Central memory CD4-positive, alpha-beta T cell (primary cell): ENCODE measurements at places on chromosomes 11 and 22.

- DNase-seq = no peak
These were observed 469.9 kb downstream of the MN1 start for GRCh38 chr22:27331526-27332281.

- DNase-seq = no peak
These were observed 43.0 kb downstream of the BTG4 start for GRCh38 chr11:111469200-111469599.

DNA sequence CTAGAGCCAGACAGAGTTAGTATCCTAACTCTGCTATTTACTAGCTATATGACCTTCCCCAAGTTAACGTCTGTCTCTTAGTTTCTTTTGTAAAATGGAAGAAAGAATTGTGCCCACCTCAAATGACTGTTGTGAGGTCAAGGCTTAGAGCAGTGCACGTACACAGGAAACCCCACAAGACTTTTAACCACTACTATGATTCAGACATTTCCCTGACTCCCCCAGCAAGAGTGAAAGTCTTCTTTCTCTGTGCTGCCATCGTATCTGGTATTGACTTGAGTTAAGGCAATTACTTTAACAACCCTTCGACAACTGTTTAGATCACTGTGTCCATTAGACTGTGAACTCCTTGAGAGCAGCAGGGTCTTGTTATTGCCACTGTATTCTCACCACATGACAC is 2.6 kb upstream of the OR52W1 start:
- no peak for DNase-seq

GRCh38 chr11:78474451-78474850 is 56.8 kb upstream of the GAB2 start:
- DNase-seq = no peak

DNA sequence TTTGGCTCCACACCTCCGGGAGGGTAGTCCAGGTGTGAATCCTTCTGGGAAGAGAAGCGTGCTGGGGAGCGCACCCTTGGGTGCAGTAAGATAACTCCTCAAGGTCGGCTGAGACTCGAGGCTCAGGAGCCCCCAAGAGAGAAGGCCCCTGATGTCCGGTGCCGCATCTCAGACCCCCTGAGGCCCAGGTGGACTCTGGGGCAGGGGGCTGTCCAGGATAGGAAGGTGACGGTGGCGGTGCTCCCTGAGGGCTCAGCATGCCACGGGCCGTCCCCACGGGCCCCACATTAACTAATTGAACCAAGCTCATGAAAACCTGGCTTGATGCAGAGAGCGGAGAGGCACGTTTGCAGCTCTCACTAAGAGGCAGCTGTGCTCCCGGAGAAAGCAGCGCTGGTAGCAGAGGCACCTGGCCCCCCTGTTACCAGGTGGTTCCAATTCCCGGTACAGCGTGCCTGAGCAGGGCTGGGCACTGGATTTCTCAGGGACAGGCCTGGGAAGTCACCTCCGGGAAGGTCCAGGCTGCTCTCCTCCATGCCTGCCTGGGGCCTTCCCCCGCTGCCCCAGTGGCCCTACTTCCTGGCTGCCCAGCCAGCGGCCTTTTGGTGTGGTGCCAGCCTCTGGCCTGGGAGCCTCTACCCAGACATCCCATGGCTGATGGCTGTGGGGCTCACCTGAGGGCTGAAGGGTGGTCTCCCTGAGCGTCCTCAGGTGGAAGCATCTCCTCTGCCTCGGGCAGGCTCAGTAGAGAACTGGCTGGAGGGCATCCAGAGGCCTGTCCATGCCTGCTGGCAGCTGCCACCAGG is 1.1 kb downstream of the KCNQ1 start:
- DNase-seq = no peak

GRCh38 chr11:114215871-114216795 is 80.1 kb upstream of the NNMT start:
- DNase-seq = no peak

- DNase-seq = no peak
These were observed 93.2 kb downstream of the FAR1 start for GRCh38 chr11:13761716-13762115.

DNA sequence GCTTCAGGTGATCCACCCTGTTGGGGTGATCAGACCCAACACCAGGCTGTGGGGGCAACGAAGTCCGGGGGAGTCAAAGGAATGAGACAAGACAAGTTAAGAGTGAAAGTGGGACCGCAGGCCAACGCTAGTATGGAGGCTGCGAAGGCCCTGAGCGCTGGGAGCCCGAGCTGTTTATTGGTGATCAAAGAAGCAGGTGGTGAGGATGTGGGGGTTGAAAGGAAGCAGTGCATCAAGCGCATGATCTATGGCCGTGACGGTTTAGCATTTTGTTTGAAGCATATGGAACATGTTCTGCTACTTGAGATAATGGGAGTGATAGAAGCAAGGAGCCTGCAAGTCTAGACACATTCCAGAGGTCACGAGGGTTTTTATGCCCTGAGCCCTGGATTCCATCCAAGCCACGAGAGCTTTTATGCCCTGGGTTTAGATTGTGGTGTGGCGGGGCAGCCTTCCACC is 49.5 kb downstream of the MCHR1 start:
- DNase-seq = peak; percentile 83

- no peak for DNase-seq
These were observed 40.5 kb downstream of the SIK3 start for GRCh38 chr11:117057727-117058126.

GRCh38 chr22:25193130-25193529 is 6.5 kb upstream of the CRYBB3 start:
- no peak for DNase-seq

DNA sequence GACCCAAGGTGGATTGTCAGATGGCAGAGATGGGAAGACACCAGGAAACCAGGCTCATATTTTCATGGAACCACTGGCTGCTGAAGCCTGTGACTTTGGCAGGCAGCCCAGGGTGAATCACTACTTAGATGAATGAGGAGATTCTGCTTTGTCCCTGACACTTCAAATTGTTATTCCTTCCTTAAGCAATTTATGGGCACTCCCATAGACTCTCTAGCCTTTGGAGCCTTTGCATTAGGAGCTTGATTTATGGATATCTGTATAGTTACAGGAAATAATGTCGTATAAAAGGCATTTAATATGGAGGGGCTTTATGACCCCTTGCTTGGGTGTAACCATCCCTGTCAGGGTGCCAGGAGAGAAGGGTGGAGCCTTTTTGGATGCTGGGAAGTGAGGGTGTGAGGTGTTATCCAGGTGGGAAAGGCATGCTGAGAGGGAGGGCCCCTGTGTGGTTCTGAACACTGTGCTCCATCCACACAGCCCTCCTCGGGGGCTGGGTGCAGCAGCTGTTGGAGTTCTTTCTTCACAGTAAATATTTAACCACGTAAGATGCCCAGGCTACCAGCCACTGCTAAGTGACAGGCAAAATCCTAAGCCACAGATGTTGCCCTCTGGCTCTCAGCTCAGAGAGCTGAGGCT is 35.3 kb downstream of the IL18 start:
- DNase-seq = no peak

DNA sequence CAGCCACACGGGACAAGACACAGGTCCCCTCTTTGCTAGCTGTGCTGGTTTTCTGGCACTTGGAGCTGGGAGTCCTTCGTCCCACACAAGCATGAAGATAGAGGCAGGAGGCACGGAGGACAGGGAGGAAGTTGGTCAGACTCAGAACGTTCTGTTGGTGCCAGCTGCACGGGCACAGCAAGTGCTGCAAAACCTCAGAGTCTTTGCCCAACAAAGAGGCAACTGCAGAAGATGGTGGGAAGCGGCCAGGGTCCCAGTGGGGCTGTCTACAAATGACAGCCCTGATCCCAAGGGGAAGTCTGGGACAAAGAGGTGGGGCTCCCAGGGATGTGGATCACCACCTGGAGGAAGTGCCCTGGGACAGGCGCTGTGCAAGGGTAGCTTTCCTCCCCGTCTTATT is 9.4 kb upstream of the OSM start:
- DNase-seq = no peak

- DNase-seq = no peak
These were observed 87.3 kb downstream of the SIK3 start for GRCh38 chr11:117010808-117011540.

GRCh38 chr11:105034813-105035620 is at the start of gene CASP1:
CASP1 (minus strand) TSS chr11:105035144; CDS start chr11:105035113, 31 bp downstream.
- DNase-seq = peak; percentile 36

GRCh38 chr11:3074912-3075589 is 17.8 kb upstream of the CARS1 start:
- no peak for DNase-seq

DNA sequence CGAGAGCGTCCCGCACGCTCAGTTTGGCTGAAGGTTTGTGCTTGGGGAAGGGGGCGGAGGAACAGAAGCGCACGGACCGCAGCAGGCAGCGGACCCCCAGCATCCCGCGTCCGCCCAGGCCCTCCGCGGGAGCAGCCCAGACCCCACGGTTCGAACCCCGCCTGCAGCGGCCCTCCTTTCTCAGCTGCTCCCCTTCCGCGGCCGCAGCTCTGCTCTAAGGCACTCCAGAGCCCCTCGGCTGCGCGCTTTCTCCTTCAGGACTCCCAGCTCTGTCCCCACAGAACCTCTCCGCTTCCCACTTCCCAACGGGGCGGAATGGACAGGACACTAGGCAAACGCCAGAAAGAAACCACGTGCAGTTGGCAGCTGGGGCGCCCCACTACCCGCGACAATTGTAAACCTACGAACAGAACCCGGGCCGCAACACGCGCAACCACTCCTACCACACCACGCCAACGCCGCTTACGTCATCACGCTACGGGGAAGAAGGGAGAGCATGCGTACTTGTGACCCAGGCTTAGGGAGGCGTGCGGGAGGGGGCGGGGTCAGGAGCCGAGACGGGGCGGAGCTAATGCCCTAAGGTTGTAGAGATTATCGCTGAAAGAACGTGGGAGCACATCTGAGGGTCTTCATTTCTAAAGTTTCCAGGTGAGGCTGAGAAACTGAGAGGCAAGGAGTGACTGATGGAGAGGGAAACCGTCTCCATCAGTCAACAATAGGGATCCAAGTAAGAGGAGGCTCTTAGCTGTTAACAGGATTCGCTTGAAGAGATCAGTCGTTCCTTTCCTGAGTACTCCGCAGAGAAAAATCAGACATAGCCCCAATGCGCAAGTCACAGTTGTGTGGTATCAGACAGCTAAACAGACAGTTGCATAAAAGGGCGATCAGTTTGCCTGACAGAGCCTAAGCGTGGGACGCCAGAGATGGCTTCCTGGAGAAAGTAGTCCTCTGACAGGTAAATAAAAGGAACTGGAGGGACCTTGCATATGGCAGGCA is at the start of gene NARS2:
Gene NARS2 (minus strand): TSS at position 479 of the 996 bp plus-strand sequence. CDS start 376 bp downstream, at position 103.
- peak; percentile 94 for DNase-seq

DNA sequence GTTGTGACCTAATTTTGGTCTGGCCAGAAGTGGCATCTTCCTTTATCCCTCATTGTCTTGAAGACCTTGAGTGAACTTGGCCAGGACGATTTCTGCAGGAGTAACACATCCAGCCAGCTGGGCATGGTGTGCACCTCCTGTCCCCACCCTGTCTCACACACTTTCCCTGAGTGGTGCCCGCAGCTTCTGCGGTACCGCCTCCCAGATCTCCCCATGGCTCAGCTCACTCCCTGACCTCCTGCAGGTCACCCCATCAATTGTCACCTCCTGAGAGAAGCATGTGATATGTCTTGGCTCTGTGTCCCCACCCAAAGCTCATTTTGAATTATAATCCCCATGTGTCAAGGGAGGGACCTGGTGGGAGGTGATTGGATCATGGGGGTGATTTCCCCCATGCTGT is 50.2 kb upstream of the TP53I11 start:
- DNase-seq = no peak

- DNase-seq = no peak
These were observed 1.9 kb upstream of the HEPN1 start for GRCh38 chr11:124917115-124917637.

- no peak for DNase-seq
These were observed 8.0 kb downstream of the SYT7 start for GRCh38 chr11:61572913-61573312.

DNA sequence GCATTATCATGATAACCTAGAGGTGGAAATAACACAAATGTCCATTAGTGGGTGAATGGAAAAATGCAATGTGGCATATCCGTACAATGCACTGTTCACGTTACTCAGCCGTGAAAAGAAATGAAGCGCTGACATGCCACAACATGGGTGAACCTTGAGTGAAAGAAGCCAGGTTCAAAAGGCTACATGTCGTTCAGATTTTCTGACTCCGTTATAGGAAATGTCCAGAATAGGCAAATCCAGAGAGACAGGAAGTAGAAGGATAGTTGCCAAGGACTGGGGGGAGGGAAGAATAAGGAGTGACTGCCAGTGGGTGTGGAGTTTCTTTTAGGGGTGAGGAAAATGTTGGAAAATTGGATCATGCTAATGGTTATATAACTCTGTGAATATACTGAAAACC is 133.8 kb downstream of the ATXN10 start:
- DNase-seq = no peak

GRCh38 chr11:2250041-2250440 is 20.3 kb downstream of the ASCL2 start:
- no peak for DNase-seq

DNA sequence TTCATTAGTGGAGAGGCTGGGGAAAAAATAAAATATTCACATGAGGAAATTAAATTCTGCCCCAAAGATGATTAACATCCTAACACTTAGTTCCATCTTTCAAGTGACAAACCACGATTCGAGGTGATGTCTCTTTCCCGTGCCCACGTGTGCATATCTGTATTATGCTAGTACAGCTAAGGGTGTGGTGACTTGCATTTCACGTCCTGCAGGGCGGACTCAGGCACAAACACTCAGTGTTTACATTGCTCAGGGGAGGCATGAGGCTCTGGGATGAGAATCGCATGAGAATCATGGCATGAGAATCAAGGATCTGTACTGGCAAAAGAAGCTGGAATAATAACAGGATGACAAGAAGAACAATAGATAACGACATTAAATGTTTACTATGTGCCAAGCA is 179.4 kb downstream of the NTM start:
- no peak for DNase-seq

GRCh38 chr22:49236541-49237075 is 591.1 kb downstream of the BRD1 start:
- DNase-seq = no peak

DNA sequence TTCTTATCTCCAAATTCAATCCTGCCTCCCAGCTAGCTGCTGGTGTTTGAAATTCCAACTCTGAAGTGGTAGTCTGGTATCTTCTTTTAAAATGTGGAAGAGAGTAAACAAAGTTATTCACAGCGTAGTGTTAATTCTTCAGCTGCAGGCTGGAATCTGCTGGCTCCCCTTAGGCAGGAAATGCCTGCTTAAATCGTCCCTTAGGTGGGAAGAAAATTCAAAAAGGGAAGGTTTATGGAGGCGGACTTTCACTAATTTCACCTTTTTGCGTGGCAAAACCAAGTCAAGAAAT is 439.0 kb upstream of the CCDC90B start:
- no peak for DNase-seq
